ENCODE measurements at places on chromosomes 13 and 19.

DNA sequence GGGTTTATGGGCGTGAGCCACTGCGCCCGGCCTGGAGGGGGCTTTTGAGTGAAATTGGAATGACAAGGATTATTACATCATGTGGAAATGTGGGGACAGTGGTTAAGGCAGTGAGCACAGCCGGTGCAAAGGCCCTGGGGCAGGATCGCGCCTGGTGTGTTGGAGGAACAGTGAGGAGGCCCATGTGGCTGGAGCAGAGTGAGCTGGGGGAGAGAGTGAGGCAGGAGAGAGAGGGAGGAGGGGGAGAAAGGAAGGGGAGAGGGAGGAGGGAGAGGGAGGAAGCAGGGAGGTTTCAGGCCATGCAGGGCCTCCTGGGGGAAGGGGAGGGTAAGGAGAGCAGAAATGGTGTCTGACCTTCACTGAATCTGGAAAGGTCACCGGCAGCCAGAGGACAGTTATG is 11.3 kb upstream of the CELF5 start:
- DNase-seq: no peak

- DNase-seq: no peak
These were observed 85.0 kb downstream of the DOCK9 start for GRCh38 chr13:98892821-98893220.

DNA sequence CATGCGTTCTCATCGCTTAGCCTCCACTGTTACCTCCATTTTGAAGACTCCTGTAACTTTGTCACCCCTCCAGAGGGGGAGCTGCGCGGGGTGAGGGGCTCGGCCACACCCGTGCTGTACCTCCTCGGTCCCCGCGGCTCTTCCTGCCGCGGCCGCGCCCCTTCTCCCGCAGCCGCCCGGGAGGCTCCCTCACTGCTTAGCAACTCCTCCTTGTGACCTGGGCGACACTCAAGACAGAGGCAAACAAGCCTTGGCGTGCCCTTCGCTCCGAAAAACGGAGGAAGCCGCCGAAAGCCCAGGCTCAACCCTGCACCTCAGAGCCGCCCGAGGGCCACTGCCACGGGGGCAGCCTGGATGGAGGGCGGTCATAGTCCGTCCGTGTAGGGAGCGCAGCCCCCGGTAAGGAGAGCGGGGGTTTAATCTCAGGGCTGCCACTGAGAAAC is 494.3 kb downstream of the FOXO1 start:
- DNase-seq: no peak

- no peak for DNase-seq
These were observed 39.4 kb downstream of the IER2 start for GRCh38 chr19:13189600-13189999.

- DNase-seq: no peak
These were observed 18.3 kb downstream of the NCLN start for GRCh38 chr19:3203805-3204645.

DNA sequence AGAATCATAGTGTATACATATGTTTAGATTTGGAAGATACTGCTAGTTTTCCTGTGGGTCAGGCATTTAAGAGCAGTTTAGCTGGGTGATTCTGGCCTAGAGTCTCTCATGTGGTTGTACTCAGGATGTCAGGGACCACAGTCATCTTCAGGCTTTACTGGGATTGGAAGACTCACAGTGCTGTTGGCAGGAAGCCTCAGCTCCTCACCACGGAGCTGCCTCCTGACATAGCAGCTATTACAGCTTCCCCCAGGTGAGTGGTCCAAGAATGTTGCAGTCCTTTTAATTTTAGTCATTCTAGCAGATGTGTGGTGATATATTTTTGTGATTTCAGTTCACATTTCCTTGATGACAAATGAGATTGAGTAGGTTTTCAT is 16.9 kb upstream of the GPR18 start:
- DNase-seq: peak; percentile 90

GRCh38 chr13:50847501-50847900 is 4.0 kb upstream of the DLEU7 start:
- DNase-seq: peak; percentile 10

DNA sequence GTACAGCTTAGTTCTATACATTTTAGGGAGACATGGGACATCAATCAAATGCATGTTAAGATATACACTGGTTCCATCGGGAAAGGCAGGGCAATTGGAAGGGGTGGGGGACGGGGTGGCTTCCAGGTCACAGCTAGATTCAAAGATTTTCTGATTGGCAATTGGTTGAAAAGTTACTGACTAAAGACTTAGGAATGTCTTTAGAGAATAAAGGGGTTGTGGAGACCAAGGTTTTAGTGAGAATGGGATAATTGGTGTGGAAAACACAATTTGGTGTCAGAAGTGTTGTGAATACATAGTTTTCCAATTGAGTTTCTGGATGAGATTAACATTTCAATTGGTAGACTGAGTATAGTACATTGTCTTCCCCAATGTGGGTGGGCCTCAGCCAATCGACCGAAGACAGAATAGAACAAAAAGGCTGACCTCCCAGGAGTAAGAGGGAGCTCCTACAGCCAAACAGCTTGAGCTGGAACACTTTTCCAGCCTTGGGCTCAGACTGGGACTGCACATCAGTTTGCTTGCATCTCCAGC is 988 bp upstream of the CCDC169 start:
- DNase-seq: peak; percentile 84

DNA sequence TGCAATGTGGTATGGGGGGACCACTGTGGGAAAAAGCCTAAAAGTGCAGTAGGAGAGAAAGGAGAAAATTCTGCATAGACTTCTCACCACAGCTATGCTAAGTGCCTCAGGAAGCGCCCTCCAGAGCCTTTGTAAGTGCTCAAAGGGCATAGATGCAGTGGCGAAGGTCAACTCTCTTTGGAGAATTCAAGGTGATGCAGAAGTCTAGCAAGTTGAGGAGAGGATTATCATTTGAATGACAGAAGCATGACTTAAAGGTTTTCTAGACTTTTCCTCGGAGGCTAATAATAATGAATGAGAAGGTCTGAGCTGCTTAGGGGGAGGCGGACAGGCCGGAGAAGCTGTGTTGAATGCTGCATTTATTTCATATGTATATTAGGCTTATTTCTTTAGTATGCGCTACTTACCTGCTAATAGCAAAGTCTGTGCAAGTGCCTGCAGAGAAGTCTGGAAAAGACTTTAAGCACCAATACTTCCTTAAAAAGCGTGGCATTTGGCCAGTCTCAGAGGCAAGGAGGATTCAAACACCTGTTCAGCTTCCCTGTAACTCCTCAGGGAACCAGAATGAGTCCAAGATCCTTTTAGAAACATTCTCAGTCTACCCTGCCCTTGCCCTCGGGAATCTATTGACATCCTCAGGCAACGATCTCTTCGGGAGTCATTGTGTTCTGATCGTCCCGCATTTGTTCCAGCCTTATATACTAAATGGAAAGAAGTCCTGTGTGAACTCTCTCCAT is 56.2 kb downstream of the FLT1 start:
- DNase-seq: no peak

GRCh38 chr13:73220966-73221720 is 162.3 kb downstream of the KLF5 start:
- no peak for DNase-seq

DNA sequence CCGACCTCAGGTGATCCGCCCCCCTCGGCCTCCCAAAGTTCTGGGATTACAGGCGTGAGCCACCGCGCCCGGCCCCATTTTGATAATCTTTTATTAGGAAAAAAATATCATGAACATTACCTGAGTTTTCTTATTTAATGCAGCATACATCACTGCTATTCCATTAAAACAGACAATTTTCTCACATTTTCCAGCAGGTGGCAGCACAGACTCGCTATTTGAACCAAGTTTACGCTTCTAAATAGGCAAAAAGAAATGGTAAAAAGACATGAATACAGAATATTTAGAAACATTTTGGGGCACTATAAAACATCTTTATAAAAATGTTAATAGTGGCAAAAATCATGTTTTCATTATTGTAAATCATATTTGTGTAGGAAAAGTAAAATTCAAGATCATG is 903.1 kb downstream of the SLITRK6 start:
- peak; percentile 76 for DNase-seq

DNA sequence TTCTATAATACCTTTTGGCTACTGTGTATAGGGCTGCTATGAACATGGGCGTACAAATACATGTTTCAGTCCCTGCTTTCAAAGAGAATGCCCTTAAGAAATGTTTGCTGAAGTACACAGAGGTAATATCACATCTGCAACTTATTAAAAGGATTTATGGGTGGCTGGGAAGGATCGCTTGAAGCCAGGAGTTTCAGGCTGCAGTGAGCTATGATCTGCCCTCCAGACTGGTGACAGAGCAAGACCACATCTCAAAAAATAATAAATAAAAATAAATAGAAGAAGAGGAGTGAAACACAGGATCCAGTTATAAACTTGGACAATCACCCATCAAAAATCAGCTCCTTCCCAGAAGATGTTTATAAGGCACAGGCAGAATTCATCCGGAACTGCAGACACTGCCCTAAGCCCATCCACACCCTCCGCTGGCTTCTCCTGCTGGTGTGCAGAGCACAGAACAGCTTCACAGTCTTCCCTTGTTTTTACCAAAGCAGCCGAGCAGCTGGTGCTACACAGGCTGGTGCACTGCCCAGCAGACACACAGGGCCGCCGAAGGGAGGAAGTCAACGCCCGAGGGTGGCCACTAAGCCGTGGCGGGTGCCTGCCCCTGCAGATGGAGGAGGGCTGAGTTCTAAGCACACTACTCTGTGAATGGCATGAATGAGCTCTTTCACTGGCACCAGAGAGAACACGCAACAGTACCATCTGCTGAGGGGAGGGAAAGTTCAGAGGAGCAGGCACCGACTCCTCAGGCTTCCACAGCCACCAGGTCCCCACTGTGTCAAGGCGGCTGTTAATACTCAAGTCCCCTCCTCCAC is 44.0 kb downstream of the BRD4 start:
- peak; percentile 37 for DNase-seq

GRCh38 chr19:31338069-31338776 is 11.0 kb downstream of the TSHZ3 start:
- DNase-seq: peak; percentile 54

DNA sequence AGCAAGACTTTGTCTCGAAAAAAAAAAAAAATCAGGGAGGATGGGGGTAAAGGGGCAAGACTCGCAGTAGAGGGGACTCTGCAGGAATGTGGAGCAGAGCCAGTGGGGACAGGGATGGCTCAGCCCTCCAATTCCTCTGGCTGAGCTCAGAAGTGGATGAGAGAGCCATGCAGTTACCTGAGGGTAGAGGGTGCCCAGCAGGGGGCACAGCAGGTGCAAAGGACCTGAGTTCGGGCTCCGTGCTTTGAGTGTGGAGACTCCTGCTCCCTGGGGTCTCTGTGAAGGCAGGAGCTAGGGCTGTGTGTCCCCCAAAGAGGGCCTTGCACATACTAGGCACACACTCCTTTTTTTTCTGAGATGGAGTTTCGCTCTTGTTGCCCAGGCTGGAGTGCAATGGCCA is 7.7 kb downstream of the DOCK6 start:
- DNase-seq: no peak

GRCh38 chr13:58620176-58620575 is 988.6 kb downstream of the PCDH17 start:
- no peak for DNase-seq

DNA sequence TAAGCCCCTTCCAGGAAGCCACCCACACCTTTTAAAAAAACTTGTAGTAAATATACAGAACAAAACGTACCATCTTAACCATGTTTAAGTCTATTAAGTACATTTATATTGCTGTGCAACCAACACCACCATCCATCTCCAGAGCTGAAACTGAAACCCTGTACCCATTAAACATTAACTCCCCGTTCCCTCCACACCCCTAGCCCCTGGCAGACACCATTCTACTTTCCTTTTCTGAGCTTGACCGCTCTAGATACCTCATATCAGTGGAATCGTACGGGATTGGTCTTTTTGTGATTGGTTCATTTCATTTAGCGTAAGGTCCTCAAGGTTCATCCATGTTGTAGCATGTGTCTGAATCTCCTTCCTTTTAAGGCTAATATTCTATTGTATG is 13.0 kb upstream of the SPATA13 start:
- no peak for DNase-seq

- DNase-seq: no peak
These were observed at the start of gene LAIR1 for GRCh38 chr19:54364775-54365257. Gene LAIR1, minus strand, starts transcription at chr19:54364931. Its CDS starts 127 bp downstream, at chr19:54364804.

DNA sequence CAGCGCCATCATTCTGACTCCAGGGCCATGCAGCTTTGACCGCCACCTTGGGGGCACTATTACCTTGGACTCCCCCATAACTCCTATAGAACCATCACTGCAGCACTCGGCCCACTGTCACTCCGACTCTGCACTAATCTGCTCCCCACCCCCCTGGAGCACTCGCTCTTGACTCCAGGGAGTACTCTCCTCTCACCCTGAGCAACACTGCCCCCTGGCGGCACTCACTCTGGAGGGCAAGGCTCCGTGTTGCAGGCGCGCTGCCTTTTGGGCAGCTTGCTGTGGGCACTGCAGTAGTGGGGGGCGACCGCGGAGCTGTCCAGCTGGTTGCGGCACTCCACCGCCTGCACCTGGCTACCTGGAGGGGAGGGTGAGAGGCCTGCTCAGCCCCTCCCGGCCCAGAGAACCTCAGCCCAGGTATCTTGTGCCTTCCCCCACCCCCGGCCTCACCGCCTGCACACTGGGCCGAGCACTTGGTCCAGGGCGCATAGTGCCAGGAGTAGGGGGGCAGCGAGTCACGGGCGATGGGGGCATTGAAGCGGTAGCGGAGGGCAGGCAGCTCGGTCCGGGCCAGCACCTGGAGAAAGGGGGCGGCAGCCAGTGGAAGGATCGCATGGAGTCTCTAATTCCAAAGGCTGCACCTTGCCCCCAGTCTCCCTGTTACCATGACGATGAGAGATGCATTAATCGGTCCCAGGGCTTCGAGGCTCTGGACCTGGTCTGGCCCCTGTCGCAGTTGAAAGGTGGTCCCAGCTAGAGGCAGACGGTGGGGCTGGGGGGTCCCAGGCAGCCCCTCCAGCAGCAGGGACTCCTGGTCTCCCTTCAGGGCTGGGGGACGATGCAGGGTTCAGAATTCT is 8.9 kb upstream of the MYO1F start:
- DNase-seq: peak; percentile 66

DNA sequence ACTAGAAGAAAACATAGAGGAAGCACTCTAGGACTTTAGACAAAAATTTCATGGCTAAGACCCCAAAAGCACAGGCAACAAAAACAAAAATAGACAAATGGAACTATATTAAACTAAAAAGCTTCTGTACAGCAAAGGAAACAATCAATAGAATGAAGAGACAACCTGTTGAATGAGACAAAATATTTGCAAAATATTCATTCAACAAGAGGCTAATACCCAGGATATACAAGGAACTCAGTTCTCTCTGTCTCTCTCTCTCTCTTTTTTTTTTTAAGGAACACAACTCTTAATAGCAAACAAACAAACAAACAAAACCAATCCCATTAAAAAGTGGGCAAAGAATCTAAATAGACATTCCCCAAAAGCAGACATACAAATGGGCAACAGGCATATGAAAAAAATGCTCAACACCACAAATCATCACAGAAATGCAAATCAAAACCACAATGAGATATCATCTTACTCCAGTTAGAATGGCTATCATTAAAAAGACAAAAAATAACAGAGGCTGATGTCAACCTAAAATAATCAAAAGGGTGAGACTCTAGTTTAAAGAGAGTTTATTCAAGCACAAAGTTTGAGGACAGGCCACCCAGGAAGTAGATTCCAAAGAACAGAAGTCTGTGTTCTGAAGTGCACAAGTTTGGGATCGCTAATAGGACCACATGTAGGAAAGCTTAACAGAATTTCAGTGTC is 27.1 kb upstream of the SLC7A9 start:
- DNase-seq: peak; percentile 23
